ENCODE measurements at places on chromosomes 2 and 18.

GRCh38 chr2:128543646-128544045 lies 225.0 kb upstream of the HS6ST1 start:
- no peak for DNase-seq

DNA sequence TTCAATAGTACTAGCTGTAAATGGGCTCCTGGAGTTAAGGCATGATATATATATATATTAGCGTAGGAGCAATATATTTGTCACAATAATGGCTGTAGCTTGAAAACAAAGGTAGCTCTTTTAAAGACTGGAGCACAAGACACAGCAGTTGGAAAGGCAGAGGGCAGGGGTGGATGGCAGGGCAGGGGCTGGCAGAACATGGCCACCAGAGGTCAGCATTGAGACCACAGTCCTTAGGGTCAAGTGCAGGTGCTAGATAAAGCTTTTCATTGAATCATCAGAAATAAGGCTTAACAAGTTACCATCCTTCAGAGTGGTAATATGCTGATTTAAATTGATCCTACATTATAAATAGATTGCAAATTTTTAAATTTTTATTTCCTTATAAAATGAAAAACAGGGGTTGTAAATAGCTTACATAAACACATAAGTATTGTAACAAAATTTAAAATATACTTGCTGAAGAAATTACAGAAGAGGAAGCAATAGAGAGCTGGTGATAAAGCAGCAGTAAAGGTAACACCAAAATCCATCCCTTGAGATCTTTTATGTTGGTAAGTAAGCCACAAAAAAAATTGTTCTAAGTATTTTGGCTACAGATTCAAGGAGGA lies 161.2 kb upstream of the PIEZO2 start:
- no peak for DNase-seq

DNA sequence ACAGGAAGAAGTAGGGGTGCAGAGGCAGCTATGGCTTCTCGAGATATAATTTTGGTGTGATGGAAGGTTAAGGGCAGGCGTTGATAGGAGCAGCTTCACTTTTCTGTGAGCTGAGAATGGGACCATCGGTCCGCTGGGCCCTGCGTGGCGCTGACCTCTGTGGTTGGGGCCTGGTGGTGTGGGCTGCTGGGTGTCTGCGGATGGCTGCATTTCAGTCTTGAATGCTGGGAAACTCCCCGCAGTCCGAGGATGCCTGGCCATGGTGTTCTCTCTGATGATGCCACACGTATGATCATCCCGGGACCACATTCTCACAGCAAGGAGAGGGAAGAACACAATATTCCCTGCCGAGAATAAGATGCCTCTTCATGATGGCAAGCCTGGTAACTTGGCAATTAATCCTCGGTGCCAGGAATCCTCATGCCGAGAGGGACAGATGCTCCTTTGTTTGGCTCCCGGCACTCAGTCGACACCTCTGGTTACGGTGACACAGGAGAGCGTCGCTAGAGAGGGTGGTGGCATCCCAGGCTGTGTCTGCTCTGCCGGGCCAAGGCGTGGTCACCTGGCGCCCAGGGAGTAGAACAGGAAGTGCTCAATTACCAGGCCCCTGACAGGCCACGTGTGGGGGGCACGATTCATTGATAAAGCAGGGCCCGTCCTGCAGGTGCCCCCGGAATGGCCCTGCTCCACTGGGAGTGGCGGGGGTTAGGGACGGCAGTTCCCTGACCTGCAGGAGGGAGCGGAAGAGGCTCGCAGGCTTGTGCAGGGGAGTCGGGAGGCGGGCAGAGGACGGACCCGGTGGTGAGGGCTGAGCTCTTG lies 119.4 kb upstream of the CTDP1 start:
- no peak for DNase-seq

DNA sequence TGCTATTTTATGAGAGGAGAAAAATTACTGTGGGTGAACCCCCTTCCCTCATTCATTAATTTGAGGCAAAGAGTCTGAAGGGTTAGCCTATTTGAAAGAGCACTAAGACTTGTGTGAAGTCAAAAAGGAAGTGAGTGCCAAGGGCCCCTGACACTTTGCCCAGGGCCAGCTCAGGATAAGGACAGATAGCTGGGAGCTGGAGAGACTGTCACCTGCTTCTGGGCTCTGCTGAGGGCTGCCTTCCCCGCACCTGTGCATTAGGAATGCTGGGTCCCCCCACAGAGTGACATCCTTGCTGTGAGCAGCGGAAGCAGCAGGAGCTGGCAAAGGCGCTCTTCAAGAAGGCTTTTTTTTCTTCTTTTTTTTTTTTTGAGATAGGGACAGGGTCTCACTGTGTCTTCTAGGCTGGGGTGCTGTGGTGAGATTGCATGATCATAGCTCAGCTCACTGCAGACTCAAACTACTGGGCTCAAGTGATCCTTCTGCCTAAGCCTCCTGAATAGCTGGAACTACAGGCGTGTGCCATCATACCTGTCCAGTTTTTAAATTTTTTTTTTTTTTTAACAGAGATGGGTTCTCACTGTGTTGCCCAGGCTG lies 148.3 kb downstream of the AQP4 start:
- no peak for DNase-seq

GRCh38 chr18:26555804-26556553 lies 7.6 kb upstream of the KCTD1 start:
- no peak for DNase-seq

- no peak for DNase-seq
These were observed 12.6 kb downstream of the NOP58 start for GRCh38 chr2:202278036-202278760.

DNA sequence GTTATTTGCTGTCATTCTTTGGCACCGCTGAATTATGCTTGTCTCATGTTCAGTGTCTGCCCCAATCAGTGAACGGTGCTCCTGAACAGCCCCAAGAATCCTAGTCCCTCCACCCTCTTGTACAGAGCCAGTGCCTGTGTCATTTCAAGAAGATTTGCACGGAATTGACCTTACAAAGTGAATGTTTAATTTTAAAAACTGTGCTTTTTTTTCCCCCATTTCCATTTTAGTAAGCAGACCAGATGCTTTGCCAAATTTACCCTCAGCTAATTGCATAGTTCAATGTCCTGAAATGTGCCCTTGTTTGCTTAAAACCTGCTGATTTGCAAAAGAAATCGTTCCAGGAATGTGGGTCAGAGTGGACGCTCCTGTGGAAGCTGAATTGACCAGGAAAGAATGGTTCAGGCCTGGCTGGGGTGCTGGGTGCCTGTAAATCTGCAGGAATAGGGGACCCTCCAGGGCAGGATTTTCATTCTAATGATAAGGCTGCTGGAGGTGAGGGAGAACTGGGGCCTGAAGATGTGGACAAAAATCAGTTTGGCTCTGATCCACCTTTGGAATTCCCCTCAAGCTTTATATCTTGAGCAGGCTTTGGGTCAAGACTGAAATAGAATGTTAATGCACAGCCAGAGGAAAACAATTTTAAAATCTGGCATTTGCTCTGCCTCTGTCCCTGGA lies 20.1 kb downstream of the TMEM17 start:
- DNase-seq, result no peak

- no peak for DNase-seq
These were observed 104.7 kb downstream of the TNS1 start for GRCh38 chr2:217897816-217898806.

DNA sequence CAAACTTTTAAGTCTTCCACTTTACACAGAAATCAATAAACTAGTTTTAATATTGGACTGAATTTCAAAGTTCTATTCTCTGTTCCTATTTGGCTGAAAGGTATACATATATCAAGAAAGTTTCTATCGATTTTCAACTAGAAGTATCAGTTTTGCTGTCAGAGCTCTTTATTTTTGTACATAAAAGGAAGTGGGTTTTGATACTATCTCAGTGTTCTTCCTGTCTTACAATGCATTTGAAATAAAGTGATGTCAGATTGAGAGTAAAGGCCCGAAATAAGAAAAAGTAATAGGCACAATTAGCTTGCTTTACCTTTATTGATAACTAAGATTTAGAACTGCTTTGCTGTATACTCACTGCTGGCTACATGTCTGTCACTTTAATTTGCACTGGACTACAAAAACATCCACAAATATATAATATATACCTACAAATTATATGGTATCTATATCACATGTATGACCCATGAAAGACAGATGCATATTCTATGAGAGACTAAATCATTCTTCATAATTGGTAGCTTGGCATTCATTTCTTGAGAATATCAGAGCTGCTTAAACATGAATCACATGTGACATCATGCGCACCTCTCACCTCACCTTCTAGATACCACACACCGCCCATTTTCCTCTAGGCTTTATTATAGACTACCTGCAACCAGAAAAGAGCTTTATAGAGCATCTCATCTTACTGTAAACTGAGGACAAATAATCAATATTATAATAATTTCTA lies 83.6 kb downstream of the ASXL2 start:
- no peak for DNase-seq

GRCh38 chr2:167293943-167294775 lies 405.9 kb downstream of the XIRP2 start:
- no peak for DNase-seq

GRCh38 chr2:176188774-176189680 lies 559 bp downstream of the HOXD1 start:
- DNase-seq, result no peak

DNA sequence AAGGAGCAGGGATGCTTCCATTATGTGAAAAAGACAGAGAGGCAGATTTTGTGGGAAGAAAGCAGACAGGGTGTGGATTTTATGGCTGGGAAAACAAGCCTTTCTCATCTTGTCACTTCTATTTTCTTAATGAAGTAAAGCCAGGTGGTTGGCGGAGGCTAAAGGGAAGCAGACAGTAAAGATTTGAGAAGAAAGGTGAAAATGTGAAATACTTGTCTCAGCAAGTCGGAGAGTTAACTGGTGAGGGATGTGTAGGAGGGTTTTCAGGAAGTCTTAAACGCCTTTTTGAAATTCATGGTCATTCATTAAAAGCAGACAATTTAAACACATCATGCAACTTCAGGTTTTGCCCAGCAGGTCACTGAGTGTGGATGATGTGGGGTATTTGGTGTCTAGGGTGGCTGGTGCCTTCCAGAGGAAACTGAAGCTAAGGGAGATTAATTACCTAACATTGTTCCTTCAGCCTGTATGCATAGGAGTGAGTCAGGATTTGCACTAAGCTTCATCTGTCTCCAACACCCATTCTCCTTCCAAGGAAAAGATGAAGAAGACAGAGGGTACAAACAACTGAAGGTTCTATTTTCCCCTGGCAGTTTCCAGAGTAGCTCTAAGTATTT lies 20.7 kb downstream of the SLC14A2 start:
- no peak for DNase-seq

- no peak for DNase-seq
These were observed 114.0 kb upstream of the DDX18 start for GRCh38 chr2:117700471-117700870.

GRCh38 chr18:14098428-14098827 lies 33.8 kb downstream of the ZNF519 start:
- no peak for DNase-seq

- DNase-seq, result no peak
These were observed 236.8 kb upstream of the ATP5MC3 start for GRCh38 chr2:175418224-175418835.

DNA sequence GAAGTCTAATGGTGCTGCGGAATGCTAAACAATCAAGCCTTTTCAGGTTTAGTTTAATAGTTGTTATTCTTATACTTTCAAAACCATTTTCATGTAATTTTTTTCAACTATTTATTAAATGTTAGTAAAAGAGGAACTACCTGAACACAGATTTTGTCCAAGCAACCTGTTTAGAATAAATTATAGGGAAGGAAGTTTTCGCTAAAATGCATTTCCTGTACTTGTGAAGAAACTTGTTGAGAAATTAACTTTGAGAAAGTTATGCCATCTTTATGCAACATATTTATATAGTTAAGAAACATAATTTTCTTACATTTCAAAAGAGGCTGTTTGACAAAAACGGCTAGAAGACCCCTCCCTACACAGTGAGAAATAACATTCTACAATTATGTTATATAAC lies 16.6 kb downstream of the MAP4K4 start:
- DNase-seq, result no peak

GRCh38 chr18:3930126-3931012 lies 480.4 kb downstream of the TGIF1 start:
- no peak for DNase-seq

GRCh38 chr2:80573950-80574349 lies 269.4 kb upstream of the LRRTM1 start:
- DNase-seq, result no peak

GRCh38 chr2:124053796-124054195 lies 28.7 kb downstream of the CNTNAP5 start:
- no peak for DNase-seq

DNA sequence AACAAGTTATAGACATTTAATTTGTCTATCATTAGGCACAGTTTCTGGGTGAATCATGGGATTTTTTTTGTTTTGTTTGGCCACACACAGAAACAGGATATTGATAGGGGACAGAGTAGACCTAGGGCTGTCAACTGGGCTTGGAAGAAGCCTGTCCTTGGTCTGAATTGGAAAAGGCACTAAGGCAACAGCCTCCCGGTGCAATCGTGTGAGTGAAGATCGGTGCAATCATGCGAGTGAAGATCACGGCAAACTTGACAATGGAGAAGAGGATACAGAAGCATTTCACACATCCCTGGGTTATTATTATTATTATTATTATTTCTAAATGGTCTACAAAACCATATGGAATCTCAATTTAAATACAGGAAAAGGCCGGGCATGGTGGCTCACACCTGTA lies 94.5 kb downstream of the ACKR3 start:
- DNase-seq, result no peak

DNA sequence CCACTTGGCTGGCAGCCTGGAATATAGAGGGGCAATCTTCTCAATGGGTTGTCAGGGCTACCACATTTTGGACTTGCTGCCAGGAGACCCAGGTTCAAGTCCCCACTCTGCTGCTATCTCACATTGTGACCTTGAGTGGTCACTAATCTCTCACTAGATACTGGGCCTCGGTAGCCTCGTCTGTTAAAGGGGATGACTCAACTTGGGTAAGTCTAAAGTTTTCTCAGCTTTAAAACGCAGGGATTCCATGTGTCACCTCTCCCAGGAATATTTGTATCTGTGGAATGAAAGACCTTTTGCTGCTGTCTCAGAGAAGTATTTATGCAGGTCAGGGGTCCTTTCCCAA lies 86.3 kb downstream of the SEMA4F start:
- no peak for DNase-seq

DNA sequence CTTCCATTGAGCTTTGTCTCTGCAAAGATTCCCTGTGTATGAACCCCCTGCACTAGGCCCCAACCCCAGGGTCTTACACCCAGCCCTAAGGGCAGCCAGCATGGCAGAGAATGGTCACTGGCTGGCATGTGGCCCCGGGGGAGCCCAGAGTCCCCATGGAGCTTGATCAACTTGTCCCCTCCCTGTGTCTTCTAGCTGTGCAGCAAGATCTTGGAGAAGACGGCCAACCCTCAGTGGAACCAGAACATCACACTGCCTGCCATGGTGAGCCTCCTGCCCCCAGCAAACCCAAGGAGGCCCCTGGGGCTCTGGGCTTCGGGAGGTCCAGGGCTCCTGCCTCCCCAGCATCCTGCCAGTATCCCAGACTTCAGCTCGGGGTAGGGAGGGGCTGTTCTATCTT lies 81.5 kb downstream of the DYSF start:
- no peak for DNase-seq

GRCh38 chr2:160425434-160426151 lies 68.0 kb downstream of the RBMS1 start:
- no peak for DNase-seq

DNA sequence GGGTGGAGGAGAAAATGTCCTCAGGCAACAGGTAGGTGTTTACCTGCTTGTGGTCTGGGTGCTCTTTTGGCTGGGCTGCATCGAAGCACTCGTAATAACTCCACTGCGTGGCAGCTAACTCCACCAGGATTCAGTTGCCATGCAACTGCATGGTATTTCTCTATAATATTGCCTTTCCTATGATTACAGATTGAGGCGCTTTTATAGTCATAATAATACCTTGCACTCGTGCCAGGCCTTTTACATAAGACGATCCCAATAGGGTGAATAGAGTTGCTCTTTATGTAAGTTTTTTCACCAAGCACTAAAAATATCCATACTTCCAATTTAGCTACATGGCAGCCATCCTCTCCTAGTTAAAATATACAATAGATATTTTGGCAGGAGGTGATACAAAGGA lies 19.7 kb upstream of the NYAP2 start:
- no peak for DNase-seq

Measured in activated gamma-delta T cell treated with Interleukin-2 at 50 U/mL for 16 hours (primary cell).